ENCODE measurements at places on chromosomes 13 and 19.

- no peak for DNase-seq
Observed at GRCh38 chr13:74414458-74414857, 280.3 kb upstream of the KLF12 start.

- no peak for DNase-seq
Observed at GRCh38 chr13:102696465-102696864, 1.6 kb upstream of the METTL21C start.

GRCh38 chr19:7730286-7731217 lies 1.4 kb downstream of the CLEC4G start:
- DNase-seq = no peak

- no peak for DNase-seq
Observed at GRCh38 chr19:6663236-6664201, 6.4 kb downstream of the TNFSF14 start.

DNA sequence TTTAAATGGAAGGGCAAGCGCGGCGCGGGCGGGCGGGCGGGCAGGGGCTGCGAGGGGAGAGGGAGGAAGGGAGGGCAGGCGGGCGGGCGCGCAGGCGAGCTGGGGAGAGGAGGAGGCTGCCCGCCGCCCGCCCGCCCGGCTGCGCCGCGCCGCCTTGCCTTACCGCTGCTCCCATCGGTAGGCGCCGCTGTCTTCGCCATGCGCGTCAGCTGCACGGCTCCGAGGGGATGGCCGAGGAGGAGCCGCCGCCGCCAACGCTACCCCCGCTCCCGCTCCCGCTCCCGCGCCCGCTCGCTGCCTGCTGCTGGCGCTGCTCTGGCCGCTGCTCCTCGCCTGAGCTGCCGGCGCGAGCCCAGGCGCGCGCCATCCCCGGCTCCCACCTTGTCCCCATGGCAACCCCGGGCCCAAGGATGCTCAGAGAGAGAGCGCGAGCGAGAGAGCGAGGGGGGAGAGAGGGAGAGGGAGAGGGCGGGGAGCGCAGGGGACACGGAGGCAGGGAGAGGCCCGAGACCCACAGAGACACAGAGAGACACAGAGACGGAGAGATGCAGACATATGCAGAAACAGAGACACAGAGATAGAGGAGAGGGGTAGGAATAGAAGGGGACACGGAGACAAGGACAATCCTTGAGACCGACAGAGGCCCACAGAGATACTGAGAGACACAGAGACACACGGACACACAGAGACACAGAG lies 40.3 kb downstream of the DEDD2 start:
- DNase-seq = no peak

DNA sequence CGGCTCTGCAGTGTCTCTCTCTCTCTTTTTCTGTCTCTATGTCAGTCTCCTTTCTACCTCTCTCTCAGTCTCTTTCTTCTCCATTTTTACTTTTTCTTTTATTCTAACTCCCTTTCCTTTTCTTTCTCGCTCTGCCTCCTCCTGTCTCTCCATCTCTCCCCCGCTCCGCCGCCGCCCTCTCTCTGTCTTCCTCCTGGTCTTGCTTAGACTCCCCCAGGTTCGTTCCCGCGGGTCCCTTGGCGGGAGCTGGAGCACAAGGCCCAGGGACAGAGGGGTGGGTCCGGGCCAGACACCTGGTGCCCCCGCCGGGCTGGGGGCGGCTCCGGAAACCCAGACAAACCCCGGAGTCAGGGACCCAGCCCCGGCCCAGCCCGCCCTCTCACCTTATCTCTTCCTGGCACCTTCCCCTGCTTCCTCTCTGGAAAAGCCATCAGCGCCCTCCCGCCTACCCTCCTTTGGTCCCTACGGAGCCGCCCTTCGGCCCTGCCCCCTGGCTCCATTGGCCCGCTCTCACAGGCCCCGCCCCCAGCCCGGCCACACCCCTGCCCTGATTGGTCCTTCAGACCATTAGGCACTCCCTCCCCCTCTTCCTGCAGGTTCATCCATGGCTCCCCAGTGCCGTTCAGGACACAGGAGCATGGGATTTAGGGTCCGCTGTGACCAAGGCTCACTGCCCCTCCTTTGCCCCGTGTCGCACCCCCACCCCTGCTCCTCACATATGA lies 15.4 kb upstream of the NOP53 start:
- DNase-seq = no peak

Measured in stimulated activated CD8-positive, alpha-beta memory T cell treated with anti-CD3 and anti-CD28 coated beads, Interleukin-4, amount 100 ng/mL, for 1 hour (primary cell).